ENCODE measurements at places on chromosomes 6 and 20.

DNA sequence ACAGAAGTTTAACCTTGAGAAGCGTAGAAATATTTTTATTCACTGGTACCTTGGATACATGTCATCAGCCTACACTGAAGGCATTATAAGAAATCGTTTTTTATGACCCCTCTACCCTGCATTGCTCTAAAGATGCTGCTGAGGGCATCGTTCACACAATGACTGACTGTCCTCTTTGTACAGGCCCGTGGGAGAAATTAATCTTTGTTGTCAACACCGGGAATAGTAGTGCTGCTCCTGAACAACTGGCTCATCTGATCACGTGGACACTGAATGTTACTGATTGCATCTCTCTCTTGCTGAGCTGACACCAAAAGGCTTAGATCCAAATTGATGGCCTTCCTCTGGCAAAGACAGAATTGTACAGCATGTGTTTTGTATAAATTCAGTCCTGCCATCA, 157.1 kb upstream of the SMLR1 start:
- DNase-seq: no peak

GRCh38 chr20:17624070-17624469, 54.2 kb downstream of the DSTN start:
- DNase-seq: no peak

DNA sequence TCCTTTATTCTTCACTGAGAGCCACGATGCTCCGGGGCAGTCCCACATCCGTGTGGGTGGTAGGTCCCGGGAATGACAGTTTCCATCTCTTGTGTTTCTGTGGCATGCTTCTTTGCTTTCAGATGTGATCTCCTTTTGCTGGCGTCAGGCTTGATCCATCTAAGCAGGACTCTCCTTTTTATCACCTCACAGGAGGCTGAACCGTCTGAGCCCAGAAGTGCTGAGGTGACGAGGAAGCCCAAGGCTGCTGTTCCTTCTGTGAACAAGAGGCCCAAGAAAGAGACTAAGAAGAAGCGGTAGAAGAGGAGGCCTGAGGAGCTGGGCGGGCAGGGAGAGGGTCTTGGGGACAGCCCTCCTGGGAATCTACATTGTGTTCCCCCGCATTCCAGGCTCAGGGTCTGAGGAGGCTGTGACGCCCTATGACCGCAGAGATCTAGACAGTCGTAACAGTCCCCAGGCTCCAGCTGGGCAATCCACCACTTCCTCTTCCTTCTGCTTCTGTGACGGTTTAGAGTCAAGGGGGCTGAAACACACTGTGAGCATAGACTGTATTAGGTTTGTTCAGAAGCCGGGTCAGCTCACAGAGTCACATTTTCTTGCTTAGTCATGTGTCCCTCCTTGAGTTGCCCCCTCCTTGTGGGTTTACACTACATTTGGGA, 26.8 kb downstream of the MANBAL start:
- no peak for DNase-seq

DNA sequence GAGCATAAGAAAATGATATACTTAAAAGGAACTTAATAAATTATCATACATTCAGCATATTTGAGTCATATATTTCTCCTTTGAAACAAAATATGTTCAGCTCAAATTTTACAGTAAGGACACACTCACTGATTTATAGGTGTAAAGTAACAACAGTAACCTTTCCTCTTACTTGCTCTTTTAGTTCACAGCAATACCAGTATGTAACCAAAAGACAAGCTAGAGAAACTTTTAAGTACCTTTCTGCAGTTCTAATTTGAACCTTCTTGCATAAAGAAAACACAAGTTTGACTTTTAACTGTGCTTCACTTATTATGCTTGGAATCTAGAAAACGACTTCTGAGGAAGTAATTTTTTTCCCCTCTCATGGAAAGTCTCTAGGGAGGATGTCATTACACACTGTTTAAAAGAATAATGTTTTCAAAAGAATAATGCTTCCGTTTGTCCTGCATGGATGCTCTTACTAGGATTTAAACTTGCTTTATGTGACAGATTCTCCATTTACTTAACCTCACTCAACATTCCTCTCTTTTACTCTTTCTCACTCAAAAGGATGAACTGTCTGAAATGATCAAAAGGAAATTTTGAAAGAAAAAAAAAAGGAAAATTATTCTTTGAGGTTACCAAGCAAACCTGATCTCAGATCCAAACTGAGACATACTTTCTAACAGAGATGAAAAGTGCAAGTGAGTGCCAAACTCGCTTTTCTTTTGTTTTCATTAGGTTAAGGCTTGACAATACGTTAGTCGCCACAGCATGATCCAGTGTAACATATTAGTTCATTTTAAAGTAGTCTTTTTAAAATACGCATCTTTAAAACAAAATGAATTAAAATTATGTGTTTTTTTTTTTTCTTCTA, 22.4 kb upstream of the CALHM6 start:
- no peak for DNase-seq

- no peak for DNase-seq
Measured at GRCh38 chr6:2157441-2158127, 87.8 kb downstream of the GMDS start.

Data from NCI-H1436 (cell line).